NCI-H1436 (cell line): ENCODE measurements at places on chromosomes 16 and 17.

- no peak for DNase-seq
These were observed 252.1 kb downstream of the PHKB start for GRCh38 chr16:47713225-47713595.

DNA sequence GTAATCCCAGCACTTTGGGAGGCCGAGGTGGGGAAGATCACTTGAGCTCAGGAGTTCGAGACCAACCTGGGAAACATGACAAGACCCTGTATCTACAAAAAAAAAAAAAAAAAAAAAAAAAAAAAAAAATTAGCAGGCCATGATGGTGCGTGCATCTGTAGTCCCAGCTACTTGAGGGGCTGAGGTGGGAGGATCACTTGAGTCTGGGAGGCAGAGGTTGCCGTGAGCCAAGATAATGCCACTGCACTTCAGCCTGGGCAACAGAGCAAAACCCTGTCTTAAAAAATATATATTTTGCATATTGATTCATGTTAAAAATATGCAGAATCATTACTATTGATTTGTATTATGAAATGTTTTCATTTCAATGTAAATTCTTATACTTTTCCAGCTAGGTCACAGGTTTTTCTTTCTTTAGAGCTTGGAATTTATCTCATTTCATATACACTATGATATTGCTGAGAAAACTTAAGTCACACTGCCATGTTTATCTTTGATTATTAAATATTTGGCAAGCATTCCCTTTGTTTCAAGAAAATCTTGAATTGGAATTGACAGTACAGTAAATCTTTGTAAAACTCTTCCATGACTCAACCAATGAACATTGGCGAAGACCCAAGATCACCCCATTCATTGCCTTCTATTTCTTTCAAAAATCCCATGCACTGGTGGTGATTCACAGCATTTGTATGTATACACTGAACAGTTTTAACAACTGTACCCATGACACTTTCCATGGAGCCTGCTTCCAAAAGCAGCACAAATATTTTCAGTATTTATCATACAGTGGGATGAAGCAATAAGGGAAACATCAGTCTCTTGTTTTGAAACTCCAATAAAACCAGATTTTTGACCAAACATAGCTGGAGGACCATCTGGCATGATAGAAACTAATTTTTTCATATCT, 83.5 kb upstream of the TNRC6A start:
- no peak for DNase-seq

GRCh38 chr16:19382887-19383816, 34.5 kb upstream of the TMC5 start:
- no peak for DNase-seq

DNA sequence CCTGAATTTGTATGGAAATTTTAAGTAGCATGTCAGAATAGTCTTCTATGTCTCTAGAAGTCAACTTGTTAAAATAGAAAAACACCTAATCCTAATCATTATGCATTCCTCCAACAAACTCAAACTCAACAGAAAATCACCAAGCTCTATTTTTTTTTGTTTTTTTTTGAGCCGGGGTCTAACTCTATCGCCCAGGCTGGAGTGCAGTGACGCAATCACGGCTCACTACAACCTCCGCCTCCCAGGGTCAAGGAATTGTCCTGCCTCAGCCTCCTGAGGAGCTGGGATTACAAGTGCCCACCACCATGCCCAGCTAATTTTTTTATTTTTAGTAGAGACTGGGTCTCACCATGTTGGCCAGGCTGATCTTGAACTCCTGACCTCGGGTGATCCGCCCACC, 9.8 kb downstream of the TMEM231 start:
- no peak for DNase-seq

DNA sequence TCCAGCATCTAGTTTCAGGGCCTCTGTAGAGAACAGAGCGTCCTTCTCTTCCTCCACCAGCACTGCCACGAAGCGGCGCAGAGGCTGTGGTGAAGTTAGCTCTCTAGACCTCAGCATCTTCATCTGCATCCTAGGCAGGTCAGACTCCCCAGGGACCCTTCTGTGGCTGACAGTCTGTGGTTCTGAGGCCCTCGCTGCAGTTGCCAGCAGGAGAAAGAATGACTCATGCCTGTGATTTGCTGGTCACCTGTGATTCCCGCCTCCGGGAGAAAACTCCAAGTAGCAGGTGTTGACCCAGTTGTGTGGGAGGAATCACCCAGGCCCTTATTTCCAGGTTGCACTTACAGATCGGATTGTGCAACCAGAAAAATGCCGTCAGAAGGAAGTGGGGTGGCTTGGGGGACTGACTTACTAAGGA, 117.3 kb upstream of the CACNG5 start:
- no peak for DNase-seq

DNA sequence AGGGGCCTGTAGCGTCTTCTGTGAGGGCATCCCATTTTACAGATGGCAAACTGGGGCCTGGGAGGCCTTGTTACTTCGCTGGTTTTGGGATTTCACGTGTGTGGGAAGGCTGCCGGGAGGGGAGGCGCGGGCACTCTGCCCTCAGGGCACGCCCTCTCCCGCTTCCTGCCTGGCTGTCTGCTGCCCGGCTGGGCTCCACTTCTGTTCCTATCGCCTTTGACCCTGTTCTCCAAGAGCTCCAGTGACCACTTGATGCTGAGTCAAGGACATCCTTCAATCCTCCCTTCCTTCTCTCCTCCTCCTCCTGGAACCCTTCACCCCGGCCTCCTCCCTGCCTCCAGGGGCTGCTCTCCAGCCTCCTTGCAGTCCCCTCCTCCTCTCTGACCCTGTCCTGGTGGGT, 16.0 kb downstream of the SPNS3 start:
- no peak for DNase-seq

DNA sequence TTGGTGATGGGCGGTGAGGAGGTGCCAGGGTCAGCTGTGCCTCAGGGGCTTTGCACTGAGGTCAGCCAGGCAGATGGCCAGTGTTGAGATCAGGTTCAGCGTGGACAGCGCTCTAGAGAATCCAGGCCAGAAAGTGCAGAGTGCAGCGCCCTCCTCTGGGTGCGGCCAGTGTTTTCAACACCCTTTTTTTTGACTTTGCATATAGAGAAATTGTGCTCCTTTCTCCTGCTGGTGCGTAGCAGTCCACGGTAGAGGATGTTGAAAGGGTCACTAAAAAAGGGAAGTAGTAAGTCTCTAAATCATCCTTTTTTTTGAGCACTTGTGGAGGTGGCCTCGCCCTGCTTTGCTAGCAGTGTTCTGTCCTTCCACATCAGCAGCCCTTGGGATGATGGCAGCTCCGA, 53.9 kb downstream of the BANP start:
- DNase-seq = no peak

- no peak for DNase-seq
These were observed 46.4 kb upstream of the CDH13 start for GRCh38 chr16:82580298-82580890.

DNA sequence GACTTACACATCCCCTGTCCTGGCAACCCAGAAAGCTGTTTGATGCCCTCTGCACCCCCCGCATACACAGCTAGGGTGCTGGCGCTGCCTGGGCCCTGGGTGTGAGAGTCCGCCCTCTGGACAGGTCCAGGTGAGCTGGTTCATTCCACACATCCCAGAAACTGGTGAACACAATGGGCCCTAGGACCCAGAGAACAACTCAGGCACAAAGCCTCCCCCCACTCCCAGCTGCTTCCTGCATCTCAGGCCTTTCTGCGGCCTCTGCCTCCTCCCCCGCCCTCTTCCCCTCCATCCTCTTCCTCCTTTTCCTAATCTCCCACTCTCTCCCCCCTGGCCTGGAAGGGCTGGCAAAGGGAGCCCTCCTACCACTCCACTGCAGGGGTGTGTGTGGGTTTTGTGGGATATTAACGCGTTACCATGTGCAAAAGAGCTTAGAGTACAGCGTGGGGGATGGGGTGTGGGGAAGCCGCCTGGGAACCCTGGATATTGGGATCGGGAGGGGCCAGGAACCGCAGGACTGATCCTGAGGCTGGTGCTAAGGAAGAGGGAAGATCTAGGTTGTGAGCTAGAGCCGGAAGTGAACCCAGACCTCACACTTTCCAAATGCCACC, 1.6 kb upstream of the PPP1R9B start:
- DNase-seq = peak; percentile 69

DNA sequence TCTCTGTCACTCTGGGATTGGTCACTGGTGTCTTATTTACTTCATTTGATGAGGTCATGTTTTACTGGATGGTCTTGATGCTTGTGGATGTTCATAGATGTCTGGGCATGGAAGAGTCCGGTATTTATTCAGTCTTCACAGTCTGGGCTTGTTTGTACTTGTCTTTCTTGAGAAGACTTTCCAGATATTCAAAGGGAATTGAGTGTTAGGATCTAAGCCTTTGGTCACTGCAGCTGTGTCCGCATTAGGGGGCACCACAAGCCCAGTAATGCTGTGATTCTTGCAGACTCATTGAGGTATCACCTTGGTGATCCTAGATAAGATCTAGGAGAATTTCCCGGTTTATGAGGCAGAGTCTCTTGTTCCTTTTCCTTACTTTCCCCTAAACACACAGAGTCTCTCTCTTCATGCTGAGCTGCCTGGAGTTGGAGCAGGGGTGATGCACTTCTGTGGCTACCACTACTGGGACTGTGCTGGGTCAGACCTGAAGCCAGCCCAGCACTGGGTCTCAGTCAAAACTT, 214.7 kb downstream of the SPECC1 start:
- DNase-seq = no peak

- DNase-seq = no peak
These were observed 434.6 kb upstream of the MON1B start for GRCh38 chr16:76756423-76756822.

DNA sequence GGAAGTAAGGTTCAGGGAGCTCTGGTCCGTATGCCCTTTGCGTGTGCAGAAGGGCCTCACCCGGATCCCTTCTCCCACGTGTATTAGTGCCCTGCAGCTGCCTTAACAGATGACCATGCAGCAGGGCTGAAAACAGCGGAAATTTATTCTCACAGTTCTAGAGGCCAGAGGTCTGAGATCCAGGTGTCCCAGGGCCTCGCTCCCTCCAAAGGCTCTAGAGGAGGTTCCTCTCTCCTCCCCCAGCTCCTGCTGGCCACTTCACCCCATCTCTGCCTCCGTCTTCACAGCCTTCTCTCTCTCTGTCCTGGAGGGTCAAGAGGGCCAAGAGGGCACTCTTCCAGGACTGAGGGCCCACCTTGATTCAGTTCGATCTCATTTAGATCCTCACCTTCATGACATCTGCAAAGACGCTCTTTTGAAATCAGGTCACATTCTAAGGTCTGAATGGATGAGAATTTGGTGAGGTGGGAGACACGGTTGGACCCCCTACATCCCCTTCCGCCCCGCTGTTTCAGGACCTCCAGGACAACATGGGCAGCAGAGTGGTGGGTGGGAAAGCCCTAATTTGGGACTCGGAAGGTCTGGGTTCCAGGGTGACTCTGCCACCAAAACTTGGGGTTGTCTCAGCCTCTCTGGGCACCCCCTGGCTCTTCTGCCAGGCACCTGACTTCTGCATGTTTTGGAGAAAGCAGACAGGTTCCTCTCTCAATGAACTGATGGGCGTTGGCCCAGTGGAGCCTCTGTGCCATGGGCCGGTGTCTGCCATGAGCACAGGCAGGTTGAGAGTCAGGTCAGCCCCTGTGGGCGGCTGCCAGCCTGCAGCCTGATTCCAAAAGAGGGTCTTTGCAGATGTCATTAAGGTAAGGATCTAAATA, 361.2 kb downstream of the SEC14L1 start:
- no peak for DNase-seq

DNA sequence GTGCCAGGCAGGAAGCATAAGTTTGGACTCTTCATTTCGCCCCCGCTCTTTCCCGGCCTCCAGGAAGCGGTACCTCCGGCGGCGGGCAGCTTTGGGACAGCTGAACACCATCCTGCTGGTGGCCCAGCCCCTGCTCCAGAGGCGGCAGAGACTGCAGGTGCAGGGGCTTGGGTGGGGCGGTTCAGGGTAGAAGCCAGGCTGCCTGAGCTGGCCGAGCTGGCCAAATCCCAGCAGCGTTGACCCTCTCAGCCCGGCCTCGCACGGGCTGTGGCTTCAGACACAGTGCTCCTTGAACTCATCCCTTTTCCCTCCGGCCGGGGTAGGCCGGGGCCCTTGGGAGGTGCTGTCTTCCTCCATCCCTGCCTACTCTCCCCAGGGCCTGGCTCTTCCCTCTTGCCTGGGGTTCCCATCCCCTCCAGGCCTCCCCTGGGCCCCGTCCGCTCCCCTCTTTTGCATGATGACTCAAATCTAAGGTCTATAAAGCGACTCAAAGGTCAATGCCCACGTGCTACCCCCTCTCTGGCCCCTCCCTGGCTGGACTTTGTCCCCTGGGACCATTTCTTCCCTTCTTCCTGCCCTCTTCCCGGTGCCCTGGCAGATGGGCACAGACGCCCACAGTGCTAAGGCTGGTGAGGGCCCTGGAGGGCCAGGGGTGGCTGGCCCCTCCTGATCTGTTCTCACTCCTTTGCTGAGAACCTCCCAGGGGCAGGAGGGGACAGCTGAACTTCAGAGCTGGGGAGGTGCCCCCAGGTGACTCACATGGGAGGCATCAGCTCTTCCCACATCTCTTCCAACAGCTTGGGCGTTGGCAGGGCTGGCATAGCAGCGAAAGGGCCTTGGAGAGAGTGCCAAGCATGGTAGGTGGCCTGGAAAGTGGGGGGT, 22.7 kb downstream of the MYO15B start:
- DNase-seq = no peak

GRCh38 chr16:70695331-70696070, 9.6 kb upstream of the MTSS2 start:
- DNase-seq = no peak

DNA sequence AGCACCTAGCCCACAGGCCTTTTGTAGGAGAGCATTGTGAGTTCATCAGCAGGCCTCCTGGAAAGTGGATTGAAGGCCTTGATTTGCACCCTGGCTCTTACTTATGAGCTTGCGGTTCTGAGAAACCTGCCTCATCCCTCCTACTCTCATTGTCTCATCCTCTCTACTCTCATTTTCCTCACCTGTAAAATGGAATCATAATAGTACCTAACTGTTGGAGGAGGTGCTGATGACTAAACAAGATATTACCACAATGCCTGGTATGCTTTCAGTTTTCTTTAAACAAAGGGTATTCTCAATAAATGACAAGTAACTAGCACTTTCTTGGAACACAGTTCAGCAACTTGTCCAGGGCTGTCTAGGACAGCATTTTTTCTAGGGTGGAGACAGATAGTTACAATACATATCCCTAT, 243.1 kb upstream of the MAF start:
- no peak for DNase-seq

DNA sequence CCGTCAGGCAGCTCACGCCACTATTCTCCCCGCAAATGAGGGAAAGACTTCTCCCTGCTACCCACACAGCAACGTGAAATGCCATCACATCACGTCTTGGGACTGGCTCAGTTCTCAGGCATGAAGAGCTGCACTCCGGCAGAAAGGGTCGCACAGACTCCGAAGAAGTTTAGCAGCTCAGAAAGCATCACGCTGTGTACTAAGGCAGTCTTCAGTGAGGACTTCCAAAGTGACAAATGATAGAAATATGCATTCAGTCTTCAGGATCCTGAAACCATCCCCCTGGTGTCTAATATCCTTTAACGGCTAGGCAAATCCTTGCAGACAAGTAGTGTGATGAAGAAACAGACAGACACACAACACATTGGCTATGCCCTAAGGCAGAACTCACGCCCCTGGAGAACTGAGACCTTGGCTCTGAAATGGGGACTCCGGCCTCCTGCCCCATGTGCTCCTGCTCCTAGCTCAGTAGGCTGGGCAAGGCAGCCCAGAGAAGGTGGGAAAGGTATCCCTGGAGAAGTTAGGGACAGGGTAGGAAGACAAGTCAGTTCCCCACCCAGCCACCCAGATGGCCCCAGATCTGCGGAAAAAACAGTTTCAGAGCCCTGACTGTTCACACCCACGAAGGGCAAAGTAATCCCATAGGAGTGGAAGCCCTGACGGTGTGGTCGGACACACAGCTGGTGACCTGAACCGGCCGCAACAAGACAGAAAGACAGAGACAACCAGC, 1.6 kb downstream of the XYLT1 start:
- no peak for DNase-seq
